ENCODE measurements at places on chromosomes 12 and 14. TPM values are rescaled to one million over a fixed set of nuclear protein-coding genes. Genes with fewer than 3 reads are reported as not detected.

PRB2 gene
- not detected for total RNA-seq

PTPRB gene
- 113 TPM for total RNA-seq

ATP2B1 gene
- 14.5 TPM for total RNA-seq

GLT1D1 gene
- total RNA-seq: not detected

DNA sequence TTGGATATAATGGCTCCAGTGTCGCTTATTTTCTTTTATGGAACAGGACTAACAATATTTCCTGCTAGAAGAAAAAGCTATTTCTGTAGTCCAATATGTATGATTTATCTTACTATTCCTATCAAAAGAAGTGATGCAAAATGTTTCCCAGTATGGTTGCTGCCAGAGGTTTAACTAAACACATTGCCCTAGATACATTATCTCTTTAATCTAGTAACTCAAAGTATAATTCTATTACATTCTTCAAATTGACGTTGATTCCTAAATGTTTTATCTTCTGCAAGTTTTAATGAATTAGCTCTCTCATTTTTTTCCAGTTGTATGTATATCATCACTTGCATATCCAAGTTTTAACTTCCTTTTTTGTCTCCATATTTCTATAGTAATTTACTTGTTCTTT lies 28.2 kb downstream of the GYS2 start:
- no peak for DNase-seq

GRCh38 chr12:124273630-124274029 lies 21.3 kb upstream of the RFLNA start:
- peak; percentile 66 for DNase-seq

GRCh38 chr12:77042833-77043232 lies 22.5 kb downstream of the E2F7 start:
- DNase-seq: no peak

DNA sequence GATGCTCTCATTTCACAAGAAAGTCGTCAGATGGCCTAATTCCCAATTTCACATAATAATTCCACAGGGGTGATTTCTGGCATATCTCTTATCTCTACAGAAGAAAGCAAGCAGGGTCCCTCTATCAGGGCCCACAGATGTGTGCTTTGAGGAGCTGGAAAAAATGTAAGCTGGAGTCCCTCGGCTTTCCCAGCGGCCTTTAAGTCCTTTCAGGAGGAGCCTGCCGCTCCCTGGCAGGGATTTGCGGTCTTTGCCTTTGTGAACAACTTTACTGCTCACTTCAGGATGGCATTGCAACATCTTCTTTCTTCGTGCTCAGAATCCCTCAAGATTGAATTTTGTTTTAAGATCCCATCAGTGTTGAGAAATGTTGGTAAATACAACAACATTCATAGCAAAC lies 83.0 kb downstream of the FZD10 start:
- no peak for DNase-seq

DNA sequence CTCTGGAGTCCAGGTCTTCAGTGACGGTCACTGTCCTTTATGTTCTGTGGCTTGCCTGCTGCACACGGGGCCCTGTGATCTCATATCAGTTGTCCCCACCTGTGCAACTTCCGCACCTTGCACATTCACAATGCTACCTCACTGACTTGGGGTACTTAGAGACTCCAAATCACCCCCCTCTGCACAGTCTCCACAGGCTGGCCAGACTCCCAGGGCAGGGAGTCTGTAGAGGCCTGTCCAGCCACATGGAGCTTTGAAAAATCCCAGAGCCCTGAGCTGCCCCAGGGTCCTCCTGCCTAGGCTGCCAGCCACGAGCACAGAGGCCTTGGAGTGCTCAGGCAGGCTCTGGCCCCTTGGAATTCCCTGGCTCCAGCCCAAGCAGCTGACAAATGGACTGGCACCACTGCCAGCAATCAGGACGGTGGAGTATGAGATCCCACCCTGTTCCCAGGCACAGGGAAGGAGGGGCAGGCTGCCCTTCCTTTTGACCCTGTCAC lies 26.4 kb downstream of the CMKLR1 start:
- no peak for DNase-seq

DNA sequence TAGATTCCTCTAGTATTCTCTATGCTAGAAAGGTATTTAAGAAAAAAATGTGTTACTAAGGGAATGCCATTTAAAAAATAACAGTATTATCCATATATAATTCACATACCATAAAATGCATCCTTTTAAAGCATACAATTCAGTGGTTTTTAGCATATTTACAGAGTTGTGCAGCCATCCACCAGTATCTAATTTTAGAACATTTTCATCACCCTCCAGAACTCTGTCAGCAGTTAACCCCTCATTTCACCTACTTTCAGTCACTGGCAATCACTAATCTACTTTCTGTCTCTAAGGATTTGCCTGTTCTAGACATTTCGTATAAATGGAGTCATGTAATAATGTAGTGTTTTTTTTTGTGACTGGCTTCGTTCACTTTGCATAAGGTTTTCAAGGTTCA lies 33.4 kb downstream of the TBC1D15 start:
- DNase-seq: no peak

DNA sequence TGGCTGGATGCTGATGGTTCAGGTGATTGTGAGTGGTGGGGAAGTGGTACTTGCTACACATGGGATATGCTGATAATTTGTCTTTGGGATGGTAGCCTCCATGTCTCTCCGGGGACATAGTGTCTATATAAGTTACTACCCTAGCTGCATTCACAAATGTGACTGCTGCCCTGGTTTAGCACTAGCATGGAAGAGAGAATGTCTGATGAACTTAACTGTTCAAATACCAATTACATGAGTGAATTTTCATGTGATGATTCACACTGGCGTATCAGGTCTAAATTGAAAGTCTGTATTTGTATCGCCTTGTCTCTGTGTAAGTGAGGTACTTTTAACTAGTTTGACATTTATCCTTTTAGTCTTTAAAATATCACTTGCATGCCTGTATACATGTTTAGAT lies 34.4 kb downstream of the ATF7IP start:
- no peak for DNase-seq

All from dermis microvascular lymphatic vessel endothelial cell (primary cell).